Suppressor macrophage treated with lipopolysaccharide for 4 hours (primary cell): ENCODE measurements at places on chromosomes 5 and 9.

DNA sequence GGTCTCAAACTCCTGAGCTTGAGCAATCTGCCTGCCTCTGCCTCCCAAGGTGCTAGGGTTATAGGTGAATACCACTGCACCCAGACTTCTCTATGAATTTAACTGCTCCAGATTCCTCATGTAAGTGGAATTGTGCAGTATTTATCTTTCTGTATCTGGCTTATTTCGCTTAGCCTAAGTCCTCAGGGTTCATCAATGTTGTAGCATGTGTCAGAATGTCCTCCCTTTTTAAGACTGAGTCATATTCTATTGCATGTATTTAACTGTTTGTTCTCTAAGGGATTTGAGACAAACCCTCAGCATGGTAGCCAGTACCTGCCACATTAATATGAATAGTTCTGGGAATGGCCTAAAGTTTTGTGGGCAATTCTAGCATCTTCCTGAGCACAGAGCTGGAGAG, 53.9 kb upstream of the TUT7 start:
- DNase-seq: no peak

- no peak for DNase-seq
These were observed 3.6 kb downstream of the MACROH2A1 start for GRCh38 chr5:135395451-135395850.

DNA sequence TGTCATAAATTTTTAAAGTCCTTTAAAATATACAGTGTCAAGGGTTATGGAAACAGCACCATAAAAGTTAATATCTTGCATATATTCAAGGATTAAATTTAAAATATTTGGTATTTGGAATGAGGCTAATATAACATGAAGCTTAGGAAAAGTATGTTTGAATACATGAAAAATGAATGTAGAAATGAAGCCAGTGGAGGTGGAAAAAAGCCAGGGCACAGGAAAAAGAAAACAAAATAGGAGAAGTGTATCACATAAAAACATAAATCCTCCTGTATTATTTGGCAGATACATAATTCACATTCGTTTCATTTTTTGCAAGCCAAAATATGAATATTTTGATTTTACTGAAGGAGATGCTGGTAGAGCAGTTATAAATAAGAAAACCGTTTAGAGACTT, 587.0 kb upstream of the ZNF608 start:
- no peak for DNase-seq

- DNase-seq: no peak
These were observed 35.4 kb upstream of the TMC1 start for GRCh38 chr9:72485821-72486593.

- DNase-seq: no peak
These were observed 182.4 kb downstream of the SEMA5A start for GRCh38 chr5:9363449-9363848.
